ENCODE measurements at places on chromosomes 4 and X. TPM values are rescaled to one million over a fixed set of nuclear protein-coding genes. Genes with fewer than 3 reads are reported as not detected.

The FAM236B gene
- not detected for total RNA-seq

DNA sequence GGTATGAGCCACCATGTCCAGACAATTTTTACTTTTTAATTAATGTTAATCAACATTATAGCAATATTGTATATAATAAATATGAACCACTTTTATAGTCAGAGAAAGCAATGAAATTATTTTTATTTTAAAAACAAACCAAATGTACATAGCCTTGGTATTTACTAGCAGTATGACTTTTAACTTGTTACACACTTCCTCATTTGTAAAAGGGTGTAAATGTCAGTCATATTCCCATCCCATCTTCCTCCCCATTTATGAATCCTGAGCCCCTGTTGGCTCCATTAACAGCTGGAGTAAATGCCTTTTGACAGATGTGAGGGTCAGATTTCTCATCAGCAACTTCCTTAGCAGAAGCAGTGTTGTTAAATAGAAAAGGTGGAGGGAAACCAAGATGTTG lies 179.6 kb upstream of the SPRY1 start:
- no peak for DNase-seq

DNA sequence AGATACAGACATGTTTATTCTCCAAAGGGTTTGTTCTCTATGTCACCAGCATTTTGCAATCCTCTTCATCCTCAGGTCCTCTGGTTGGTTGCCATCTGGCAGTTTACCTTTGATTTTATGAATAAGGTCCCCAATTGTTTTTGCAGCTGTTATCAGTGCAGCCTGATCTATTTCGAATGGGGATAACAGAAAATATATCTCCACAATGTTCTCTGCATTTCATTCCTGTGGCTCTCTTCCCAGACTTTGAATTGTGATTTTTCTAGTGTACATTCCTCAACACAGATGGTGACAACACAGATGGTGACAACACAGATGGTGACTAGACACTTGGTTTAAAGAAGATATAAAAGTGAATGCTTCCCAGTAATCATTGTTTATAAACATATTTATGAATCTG lies 74.1 kb downstream of the FBXO8 start:
- DNase-seq, result no peak

DNA sequence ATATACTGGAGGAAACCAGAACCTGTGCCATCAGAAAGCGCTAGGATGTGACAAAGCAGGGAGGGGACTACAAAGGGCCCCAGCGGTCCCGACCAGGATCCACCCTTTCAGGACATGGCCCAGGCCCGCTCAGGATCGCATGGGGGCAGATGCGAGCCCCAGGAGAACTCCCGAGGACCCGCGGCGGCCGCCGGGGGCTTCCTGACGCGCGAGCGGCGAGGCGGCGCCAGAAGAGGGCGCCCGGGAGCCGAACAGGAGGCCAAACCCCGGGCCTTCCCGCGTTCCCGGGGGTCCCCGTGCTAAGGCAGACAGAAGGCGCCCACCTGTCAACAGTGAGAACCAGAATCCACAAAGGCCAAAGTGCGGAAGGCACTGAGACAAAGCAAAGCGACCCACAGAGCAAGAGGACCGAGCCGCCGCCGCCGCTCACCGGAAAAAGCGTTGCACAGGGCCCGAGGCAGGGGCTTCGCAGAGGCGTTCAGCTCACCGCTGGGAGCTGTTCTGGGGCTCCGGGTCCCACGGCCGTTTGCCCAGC lies 7.3 kb upstream of the OPN1LW start:
- DNase-seq, result peak; percentile 45

Data from SK-MEL-5 (cell line).